ENCODE measurements at places on chromosomes 3 and 15.
A peak's percentile ranks its signal among the peaks of the same experiment; 100 is the strongest.

DNA sequence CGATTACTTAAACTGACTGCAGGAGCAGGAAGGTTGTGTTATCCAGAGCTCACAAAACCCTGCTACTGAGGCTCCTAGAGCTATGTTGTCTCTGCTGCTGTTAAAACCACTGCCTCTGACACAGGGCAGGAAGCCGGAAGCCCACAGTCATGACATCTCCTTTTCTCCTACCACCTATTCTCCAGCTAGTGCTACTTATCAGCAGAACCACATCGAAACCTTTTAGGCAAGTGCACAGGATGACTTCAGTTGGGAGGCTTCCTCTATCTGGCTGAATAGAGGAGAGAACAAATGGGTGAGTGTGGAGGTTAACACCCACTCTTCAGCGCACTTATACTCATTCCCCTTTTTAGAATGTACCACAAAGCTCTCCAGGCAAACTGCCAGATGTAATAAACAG, 638.0 kb downstream of the OTOL1 start:
- DNase-seq = peak; percentile 28

DNA sequence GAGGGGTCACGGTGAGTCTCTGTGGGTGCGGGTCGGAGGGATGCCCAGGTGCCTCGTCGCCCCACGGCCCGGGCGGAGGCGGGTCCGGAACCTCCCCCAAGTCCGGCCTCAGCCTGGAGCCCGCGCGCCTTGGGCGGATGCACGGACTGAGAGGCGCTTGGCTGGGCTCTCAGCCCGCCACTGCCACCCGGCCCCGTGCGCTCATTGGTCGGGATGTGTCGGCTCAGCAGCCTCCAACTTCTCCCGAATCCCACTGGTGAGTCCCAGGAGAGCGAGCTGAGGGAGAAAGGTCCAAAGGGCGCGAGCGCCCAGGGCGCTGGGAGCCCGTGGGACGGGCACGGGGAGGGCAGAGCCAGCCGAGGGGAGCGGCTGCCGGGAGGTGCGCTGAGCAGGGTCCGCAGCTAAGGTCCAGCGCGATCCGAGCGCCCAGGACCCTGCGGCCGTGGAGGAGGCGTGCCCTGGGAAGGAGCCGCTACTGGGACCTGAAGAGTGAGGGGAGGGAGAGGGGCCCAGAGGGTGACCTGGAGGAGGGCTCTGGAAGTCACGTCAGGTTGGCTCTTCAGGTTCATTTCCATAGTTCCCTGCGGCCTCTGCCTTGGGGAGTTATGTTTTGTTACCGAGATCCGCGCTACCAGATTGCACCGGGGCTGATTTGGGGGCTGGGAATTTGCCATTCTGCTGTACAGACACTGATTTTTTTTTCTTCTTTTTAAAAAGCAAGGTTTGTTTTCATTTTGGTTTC, at the start of gene MME:
Gene MME (plus strand): TSS at position 574 of the 742 bp plus-strand sequence. CDS start 3,849 bp downstream, outside the sequence.
- no peak for DNase-seq

GRCh38 chr3:13051581-13051980, 21.6 kb downstream of the IQSEC1 start:
- no peak for DNase-seq

DNA sequence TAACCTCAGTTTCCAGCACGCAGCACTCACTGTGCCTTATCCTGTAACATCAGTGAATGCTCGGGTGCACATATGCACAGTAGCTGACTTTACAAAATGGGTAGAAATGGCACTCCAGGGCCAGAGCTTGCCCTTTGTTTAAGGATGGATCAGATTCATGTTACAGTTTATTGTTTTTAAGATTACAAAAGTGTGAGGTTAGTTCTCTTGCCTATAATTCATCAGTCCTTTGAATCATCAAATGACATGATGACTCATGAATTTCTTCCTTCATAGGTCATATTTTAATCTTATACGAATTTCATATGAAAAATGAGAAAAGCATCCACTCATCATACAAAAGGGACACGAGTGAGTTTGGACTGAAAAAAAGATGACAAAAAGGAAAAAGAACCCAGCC, 545.3 kb downstream of the GBE1 start:
- no peak for DNase-seq

- DNase-seq = no peak
Measured at GRCh38 chr3:150790629-150791028, 27.7 kb upstream of the SIAH2 start.

DNA sequence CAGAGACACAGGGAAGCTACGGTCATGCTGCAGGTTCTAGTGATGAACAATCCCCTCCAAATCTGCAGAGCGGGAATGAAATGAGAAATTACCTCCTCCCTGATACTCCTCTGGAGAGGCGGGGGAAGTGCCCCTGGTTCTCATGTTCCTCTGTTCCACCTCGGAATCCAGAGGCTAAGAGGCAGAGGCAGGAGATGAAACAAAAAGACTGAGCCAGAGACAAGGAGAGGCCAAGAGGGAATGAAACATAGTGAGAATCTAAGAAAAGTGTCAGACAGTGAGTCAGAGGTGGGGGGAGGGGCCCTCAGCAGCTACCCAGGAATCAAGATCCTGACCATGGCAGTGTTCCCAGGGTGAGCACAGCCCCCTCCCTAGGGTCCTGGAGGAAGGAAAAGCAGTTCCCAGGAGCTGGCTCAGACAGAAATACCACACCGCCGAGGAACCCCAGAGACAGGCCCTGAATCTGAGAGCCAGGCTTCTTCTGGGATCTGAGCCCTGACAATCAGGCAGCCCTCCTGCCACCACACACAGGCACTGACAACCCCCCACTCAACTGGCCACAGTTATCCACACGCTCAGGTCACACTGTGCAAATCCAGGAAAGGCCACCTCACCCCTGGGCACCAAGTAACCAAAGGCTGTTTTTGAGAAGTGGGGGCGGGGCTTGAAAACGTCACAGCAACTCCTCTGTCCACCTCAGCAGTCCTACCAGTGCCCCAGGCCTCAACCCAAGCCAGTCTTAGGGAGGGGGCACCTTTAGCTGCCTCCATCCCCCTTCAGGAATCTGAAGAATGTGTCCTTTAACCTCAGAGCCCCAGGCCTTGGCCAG, 2.4 kb downstream of the CSRNP1 start:
- DNase-seq = peak; percentile 22

DNA sequence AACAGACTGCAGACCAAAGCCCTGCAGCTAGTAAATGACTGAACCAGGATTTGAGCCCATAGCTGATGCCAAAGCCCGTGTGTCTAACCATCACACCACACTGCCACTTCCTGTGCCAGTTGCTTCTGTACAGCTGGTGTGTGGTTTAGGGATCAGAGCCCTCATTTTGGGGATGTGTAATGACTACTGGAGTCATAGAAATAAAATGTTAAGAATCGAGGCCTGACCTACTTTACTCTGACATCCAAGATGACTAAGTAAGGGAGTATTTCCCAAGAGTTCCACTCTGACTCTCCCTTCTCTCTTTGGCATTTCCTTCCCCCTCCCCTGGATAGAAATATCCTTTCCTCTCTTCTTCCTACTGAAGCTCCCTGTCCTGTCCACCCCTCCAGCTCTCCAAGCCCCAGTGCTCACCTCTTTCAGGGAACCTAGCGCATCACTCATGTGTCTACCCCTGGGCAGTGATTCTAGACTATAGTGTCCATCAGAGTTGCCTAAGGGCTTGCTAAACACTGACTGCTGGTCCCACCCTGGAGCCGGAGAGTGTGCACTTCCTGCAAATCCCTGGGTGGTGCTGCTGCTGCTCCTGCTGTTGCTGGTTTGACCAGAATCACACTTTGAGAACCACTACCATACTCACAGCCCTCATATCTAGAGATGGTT, 53.8 kb downstream of the MGLL start:
- DNase-seq = peak; percentile 24

DNA sequence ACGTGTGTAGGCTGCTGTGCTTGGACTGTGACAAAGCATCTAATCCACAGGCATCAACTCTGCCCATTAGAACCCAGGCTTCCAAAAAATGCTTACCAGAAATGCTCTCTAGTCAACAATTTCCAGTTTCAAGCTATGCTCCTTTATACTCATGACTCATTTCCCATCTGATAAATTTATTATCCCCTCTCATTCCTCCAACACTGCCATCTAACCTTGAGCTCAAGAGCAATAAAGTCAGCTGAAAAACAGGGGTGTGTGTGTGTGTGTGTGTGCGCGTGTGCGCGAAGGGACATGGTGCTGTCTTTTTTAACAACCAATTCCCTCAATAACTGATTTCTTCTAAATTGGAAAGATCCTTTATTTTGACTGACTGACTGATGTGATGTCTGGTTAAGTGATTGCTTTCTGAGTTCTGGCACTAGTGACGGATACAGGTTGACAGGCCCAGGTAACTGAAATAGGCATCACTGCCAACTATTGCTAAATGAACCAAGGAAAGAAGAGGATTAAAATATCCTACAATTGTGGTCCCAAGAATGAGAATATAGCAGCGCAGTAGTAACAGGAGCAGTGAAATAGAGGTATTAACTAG, 405.5 kb downstream of the ZNF385D start:
- DNase-seq = no peak

- DNase-seq = peak; percentile 65
Measured at GRCh38 chr15:55522742-55523450, 14.9 kb upstream of the DNAAF4 start.

DNA sequence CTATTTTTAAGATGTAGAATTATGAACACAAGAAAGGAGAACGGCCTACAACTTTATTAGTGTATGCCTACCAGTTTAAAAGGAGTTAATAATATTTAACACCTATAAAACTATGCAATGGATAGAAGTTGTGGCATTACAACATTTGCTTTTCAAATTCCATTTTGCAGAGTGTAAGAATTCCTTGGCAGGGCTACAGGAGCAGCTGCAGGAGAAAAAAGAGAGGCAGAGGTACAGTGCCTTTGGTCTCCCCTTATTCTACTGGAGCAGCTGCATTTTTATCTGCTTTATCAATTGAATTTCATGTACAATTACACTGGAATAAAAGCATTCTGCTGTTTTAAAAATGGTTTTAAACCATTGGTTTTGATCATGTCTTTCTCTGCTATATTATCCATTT, 145.7 kb upstream of the KCNH8 start:
- no peak for DNase-seq

DNA sequence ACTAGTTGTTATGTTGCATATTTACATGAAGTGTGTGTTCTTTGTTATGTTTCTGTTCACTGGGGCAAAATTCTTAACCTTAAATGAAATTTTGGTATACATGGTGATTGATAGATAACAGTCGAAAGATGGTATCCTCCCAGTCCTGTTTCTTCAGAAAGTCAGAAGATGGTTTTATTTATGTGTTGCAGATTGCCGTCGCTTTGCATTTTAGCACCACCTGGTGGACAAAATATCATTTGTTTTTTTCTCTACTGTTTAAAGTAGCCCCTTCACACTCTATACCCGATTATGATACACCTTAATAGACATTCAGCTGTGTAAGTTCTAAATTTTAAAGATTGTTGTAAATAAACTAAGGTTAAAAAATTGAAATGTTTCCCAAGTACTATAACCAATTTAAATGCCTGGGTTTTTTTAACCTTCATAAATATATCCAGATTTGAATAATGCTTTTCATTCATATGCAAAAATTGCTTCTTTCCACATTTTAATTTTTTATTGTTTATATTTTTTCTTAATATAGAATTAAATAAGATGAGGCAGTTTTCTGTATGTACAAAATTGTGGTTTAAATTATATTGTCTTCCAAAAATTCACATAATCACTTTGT, 152.2 kb downstream of the ALCAM start:
- peak; percentile 53 for DNase-seq

DNA sequence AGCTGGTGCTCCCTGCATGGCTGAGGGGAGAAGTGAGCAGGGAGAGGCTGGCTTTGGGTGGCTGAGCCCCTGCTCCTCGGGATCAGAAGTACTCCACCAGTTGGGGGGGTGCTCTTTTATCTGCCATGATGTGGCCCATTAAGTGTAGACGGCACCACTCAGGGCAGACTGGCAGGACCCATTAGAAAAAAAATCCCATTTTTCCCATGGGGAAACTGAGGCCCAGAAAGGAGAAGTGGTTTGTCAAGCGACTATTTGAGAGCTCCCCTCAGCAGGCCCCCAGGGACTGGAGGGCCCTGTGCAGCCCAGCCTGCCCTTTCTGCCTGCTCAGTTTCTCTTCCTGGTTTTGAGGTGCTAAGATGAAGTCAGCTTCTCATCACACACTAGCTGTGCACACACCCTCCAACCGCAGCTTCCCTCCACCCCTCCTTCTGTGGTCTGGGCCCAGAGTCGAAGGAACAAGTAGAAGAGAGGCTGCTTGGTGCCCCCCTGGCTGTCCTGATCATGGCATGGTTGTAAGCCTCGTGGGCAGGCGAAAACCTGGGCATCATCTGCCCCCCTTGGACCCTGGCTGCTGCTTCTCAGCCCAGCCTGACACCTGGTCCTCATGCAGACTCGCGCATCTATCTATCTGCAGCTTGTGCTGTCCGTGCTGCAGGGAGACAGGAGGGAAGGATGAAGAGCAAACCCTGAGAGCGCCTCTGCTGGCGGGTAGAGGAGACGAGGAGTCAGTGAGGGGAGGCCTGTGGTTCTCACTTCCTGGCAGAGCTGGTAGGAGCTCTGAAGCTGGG, 5.6 kb downstream of the CSK start:
- peak; percentile 94 for DNase-seq

GRCh38 chr3:111741181-111741580, 117.9 kb upstream of the PHLDB2 start:
- DNase-seq = no peak

DNA sequence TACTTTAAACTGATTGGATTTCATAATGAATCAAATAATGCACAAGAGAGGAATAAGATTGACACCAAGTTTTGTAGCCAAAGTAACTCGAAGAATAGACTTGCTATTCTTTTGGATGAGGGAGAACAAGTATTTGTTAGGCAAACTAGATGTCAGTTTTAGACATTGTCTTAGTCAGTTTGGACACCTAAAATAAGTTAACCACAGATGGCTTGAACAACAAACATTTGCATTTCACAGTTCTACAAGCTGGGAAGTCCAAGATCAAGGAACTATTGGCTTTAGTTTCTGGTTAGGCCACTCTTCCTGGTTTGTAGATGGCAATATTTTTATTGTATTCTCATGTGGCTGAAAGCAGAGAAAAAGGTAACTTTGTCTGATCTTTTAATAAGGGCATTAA, 61.3 kb upstream of the OSTN start:
- DNase-seq = no peak

DNA sequence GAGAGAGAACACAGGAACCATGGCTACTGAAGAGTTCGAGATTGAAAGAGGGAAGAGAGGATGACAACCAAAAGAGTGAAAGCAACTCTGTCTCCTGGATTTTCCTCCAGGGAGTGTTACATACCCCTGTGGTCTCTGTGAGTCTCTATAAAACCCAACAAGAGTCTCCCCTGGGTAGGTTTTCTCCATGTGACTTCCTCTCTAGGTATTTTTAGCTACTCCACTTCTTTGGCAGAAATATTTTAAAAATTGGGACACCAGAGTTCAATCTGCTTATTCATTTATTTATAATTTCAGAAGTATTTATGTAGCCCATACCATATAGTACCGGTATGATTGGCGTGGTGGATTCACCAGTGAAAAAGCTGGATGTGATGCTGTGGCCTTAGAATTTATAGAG, 671.7 kb upstream of the NR2F2 start:
- no peak for DNase-seq

- no peak for DNase-seq
Measured at GRCh38 chr3:195580744-195581443, 2.8 kb downstream of the APOD start.

Data from hematopoietic multipotent progenitor cell treated with erythropoietin and hydrocortisone succinate and interleukin-3 and kit ligand, for 8 days (in vitro differentiated cells).